ENCODE measurements at places on chromosomes 1 and 21. TPM values are rescaled to one million over a fixed set of nuclear protein-coding genes. Genes with fewer than 3 reads are reported as not detected.

CC2D1B gene
- 13.3 TPM for total RNA-seq

ADIPOR1 gene
- total RNA-seq, result 50.3 TPM

OR2L5 gene
- total RNA-seq, result not detected

DIO1 gene
- not detected for total RNA-seq

SYT11 gene
- total RNA-seq, result 5.1 TPM

ATAD3C gene
- total RNA-seq, result 2.4 TPM

MIXL1 gene
- not detected for total RNA-seq

ADCY10 gene
- total RNA-seq, result 0.20 TPM

C4BPB gene
- total RNA-seq, result 5.2 TPM

Data from pancreas (tissue), 10 donors.